ENCODE measurements at places on chromosomes 6 and 20.

- DNase-seq: no peak
Observed at GRCh38 chr6:2665146-2666070, 85.3 kb downstream of the MYLK4 start.

- no peak for DNase-seq
Observed at GRCh38 chr6:70669133-70669532, 1.4 kb downstream of the SMAP1 start.

GRCh38 chr6:30987304-30987703, 3.8 kb downstream of the MUC21 start:
- no peak for DNase-seq

DNA sequence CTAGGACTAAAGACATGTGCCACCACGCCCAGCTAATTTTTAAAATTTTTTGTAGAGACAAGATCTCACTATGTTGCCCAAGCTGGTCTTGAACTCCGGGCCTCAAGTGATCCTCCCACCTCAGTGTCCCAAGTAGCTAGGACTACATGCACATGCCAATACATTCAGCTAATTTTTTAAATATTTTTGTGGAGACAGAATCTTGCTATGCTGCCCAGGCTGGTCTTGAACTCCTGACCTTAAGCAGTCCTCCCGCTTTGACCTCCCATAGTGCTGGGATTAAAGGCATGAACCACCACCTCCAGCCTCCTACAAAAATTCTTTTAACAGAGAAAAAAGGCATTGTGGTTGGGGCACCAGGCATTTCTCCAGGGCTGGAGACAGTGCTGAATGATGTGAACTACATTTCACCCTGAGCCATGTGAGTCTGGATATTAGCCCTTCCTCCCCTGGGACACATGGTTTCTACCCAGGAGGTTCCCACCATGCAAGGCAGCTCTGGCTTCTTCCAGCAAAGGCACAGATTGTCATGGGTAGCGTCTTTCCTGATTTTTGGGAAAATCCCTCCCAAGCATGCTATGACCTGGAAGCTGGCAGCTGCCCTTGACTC, 36.3 kb upstream of the CMTR1 start:
- DNase-seq: no peak

- no peak for DNase-seq
Observed at GRCh38 chr20:6703047-6703446, 64.4 kb upstream of the BMP2 start.

- DNase-seq: no peak
Observed at GRCh38 chr6:14953836-14954235, 292.0 kb upstream of the JARID2 start.

GRCh38 chr6:37507690-37508421, 8.2 kb upstream of the CCDC167 start:
- no peak for DNase-seq

DNA sequence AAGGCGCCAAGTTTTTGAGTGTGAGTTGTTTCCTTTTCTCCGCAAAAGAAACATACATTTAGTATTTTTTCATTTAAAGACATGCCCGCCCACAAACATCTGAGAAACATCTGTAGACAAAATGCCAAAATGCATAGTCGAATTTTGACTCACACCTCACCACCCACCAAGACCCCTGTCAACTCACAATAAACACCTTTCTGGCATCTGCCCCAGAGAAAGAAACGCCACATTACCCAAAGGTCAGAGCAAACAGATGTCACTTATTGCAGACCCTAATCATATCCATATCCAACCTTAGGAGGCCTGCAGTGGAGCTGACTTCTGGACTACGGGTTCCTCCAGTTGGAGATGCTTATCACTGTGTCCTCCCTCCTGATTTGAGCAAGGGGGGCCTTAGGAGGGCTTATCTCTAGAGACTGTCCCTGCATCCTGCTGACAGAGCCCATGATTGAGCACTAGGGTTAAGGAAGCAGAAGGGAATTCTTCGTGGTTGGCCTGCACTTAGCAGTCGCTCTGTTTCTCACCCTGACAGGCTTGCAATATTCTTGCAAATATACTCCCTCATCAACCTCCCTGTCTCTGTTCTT, 90.5 kb upstream of the TBX18 start:
- no peak for DNase-seq

Data from activated naive CD4-positive, alpha-beta T cell (primary cell).